Eye (tissue), 1 donor: ENCODE measurements at places on chromosomes 4 and X.

DNA sequence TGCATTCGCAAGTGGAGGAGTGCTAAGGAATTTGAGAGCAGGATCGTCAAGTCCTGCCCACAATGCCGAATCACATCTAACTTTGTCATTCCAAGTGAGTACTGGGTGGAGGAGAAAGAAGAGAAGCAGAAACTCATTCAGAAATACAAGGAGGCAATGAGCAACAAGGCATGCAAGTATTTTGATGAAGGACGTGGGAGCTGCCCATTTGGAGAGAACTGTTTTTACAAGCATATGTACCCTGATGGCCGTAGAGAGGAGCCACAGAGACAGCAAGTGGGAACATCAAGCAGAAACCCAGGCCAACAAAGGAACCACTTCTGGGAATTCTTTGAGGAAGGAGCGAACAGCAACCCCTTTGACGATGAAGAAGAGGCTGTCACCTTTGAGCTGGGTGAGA lies 100.2 kb upstream of the MED14 start:
- DNase-seq = no peak

- peak; percentile 88 for DNase-seq
These were observed 600.6 kb downstream of the ANKRD50 start for GRCh38 chr4:124111922-124112321.

DNA sequence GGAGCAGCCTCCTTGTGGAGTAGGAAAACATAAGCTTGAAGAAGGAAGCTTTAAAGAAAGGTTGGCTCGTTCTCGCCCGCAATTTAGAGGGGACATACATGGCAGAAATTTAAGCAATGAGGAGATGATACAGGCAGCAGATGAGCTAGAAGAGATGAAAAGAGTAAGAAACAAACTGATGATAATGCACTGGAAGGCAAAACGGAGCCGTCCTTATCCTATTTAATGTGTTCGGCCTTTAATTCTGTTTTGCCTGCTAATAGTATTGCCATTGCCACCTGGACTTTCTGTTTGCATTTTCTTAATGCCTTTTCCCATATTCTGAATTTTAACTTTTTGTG lies 1.4 kb downstream of the TCEAL1 start:
- no peak for DNase-seq

- DNase-seq = no peak
These were observed 73.4 kb downstream of the MGST2 start for GRCh38 chr4:139738846-139739613.

GRCh38 chr4:121877041-121877773 lies 6.9 kb upstream of the BBS7 start:
- peak; percentile 10 for DNase-seq

GRCh38 chr4:165548702-165549101 lies 169.9 kb downstream of the CPE start:
- no peak for DNase-seq
